Mesothelial cell of epicardium (in vitro differentiated cells): ENCODE measurements at places on chromosomes 7 and 10. TPM values are rescaled to one million over a fixed set of nuclear protein-coding genes. Genes with fewer than 3 reads are reported as not detected.

DNA sequence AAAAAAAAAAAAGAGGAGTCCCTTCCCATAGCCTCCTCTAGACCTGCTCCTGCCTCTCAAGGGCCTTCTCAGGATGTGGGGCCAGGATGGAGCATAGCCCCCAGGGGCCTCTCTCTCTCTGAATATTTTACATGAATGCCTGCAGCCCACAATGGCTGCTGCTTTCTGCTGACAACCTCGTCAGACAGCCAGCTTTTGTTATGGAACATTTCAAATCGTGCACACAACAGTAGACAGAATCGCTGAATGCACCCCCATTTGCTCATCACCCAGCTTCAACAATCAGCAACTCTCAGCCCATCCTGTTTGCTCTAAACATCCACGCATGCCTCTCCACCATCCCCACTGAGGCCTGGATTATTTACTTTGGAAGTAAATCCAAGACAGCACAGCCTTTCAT lies 5.4 kb downstream of the PLAC9 start:
- H3K27me3 ChIP-seq: peaks cover 6% of the 10 kb centered on the region
- H3K4me1 ChIP-seq: peaks cover 29% of the 10 kb centered on the region
- H3K4me3 ChIP-seq: no peak overlapping the region

GRCh38 chr7:99105756-99106155 lies 38.2 kb downstream of the SMURF1 start:
- no peak for DNase-seq
- no peaks in the 10 kb centered on the region for H3K27me3 ChIP-seq
- no peak overlapping the region for H3K4me3 ChIP-seq
- H3K4me1 ChIP-seq: peaks cover 25% of the 10 kb centered on the region
- H3K36me3 ChIP-seq: peaks cover 2% of the 10 kb centered on the region

- no peaks in the 10 kb centered on the region for H3K27me3 ChIP-seq
- peak overlapping the region; percentile 99 for H3K27ac ChIP-seq
- H3K36me3 ChIP-seq: no peaks in the 10 kb centered on the region
- DNase-seq: no peak
Measured at GRCh38 chr10:99430116-99430450, 341 bp downstream of the GOT1 start.

DNA sequence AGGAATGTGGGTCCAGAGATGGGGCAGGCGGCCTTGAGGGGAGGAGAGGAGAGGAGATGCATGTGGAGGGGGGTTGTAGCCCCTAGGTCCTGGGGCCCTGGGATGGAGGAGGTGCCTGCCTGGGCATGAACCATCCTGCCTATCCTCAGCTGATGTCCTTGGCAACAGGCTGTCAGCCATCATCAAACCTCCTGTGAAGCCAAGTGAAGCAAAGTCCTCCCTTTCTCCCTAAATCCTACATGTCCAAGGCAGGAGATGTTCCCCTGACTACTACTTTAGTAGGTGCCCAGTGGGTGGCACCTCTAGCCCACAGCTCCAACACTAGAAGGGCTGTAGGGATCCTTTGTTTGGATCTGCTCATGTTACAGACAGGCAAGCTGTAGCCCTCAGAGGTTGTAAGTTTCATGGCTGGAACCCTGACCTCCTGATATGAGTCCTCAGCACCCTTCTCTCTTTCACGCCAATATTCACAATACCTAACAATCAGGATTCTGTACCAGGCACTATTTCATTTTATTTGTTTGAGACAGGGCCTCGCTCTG lies 66.6 kb upstream of the SYPL1 start:
- H3K4me1 ChIP-seq: peaks cover 6% of the 10 kb centered on the region
- H3K27me3 ChIP-seq: peaks cover 12% of the 10 kb centered on the region
- no peak for DNase-seq
- H3K27ac ChIP-seq: no peak overlapping the region

DNA sequence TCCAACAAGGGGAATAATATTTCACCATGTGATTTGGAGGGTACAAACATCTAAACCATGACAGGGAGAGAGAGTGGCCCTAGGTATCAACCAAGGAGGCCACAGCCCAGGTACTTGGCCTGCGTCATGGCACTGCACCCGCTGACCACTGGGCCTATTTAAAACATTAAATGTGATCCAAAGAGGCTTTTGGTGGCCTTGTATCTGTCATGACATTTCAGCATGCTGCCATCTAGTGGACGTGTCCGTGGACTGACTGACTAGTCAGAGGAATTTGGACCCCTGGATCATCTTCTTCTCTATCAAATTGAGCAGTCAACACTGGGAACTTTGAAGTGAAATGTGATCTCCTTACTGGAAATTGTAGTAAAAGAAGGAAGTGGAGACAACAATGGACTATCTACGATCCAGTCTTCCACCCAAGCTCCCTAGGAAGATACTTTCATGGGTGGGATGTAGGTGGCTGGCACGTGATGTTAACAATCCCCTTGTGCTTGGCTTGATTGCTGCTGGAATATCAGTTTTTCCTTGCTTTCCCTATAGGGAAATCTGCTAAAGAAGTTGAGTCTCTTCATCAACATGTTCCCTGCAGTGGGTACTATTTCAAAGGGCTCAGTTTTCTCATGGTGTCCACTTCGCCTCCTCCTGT lies 24.6 kb upstream of the ITGA8 start:
- H3K27me3 ChIP-seq: peaks cover 16% of the 10 kb centered on the region
- H3K4me3 ChIP-seq: no peak overlapping the region
- no peak overlapping the region for H3K27ac ChIP-seq
- no peak for DNase-seq

DNA sequence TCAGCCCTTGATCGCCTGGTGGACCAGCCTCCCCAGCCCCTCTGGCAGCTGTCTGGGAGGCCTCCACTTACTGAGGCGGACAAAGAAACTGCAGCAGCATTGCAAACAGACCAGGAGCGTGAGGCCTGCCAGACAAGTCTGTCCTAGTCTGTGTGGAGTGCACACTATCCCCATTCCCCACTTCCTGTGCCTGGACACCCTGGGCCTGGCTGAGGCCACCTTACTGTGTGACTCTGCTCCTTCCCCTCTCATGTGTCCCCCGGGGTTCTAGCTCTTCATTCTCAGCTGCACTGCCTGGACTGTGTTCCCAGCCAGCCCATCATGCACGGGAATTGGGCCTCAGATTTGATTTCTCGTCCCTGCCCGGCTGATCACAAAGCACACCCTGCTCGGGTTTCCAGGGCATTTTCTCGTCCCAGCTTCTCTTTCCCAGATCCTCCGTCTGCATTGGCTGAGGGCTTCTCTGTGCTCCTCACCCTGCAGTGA lies 16.7 kb upstream of the C10orf90 start:
- H3K4me1 ChIP-seq: peaks cover 2% of the 10 kb centered on the region
- no peak overlapping the region for H3K27ac ChIP-seq
- no peaks in the 10 kb centered on the region for H3K36me3 ChIP-seq
- H3K4me3 ChIP-seq: no peak overlapping the region

GRCh38 chr7:64562256-64562625 lies 630 bp downstream of the ZNF680 start:
- H3K36me3 ChIP-seq: peaks cover 20% of the 10 kb centered on the region
- no peaks in the 10 kb centered on the region for H3K27me3 ChIP-seq
- peak overlapping the region; percentile 100 for H3K4me3 ChIP-seq
- DNase-seq: no peak
- peaks cover 26% of the 10 kb centered on the region for H3K4me1 ChIP-seq

Gene PAX4
- not detected in 3 replicates for total RNA-seq

Gene LRGUK
- total RNA-seq: 0.96 to 1.0 TPM (median 1.00 TPM) in 3 replicates

Gene GJD4
- total RNA-seq: not detected in 3 replicates

- peaks cover 9% of the 10 kb centered on the region for H3K4me1 ChIP-seq
- H3K4me3 ChIP-seq: no peak overlapping the region
- H3K36me3 ChIP-seq: no peaks in the 10 kb centered on the region
- H3K27me3 ChIP-seq: peaks cover 40% of the 10 kb centered on the region
Measured at GRCh38 chr10:132851451-132851850, 65.5 kb upstream of the NKX6-2 start.

Gene C10orf67
- 0.11 to 0.22 TPM in 2 of 3 replicates, not detected in the other for total RNA-seq

Gene GLCCI1
- 30.2 to 30.7 TPM (median 30.4 TPM) in 3 replicates for total RNA-seq

DNA sequence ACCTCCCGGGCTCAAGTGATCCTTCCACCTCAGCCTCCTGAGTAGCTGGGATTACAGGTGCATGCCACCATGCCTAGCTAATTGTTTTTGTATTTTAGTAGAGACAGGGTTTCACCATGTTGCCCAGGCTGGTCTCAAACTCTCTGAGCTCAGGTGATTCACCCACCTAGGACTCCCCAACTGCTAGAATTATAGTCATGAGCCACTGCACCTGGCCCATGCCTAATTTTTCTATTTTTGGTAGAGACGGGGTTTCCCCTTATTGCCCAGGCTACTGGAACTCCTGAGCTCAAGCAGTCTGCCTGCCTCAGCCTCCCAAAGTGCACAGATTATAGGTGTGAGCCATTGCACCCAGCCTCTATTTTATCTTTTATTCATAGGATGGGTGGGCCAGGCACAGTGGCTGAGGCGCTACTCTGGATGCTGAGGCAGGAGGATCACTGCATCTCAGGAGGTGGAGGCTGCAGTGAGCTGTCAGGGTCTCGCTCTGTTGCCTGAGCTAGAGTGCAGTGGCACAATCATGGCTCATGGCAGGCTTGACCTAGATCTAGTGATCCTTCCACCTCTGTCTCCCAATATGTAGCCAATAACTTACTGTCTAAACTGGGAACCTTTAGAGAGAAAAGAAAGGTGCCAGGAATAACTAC lies 31.3 kb upstream of the STOX1 start:
- no peaks in the 10 kb centered on the region for H3K4me1 ChIP-seq
- no peaks in the 10 kb centered on the region for H3K27me3 ChIP-seq
- no peak for DNase-seq
- H3K36me3 ChIP-seq: peaks cover 11% of the 10 kb centered on the region
- no peak overlapping the region for H3K4me3 ChIP-seq
- H3K27ac ChIP-seq: no peak overlapping the region

Gene UCN3
- not detected in 3 replicates for total RNA-seq

DNA sequence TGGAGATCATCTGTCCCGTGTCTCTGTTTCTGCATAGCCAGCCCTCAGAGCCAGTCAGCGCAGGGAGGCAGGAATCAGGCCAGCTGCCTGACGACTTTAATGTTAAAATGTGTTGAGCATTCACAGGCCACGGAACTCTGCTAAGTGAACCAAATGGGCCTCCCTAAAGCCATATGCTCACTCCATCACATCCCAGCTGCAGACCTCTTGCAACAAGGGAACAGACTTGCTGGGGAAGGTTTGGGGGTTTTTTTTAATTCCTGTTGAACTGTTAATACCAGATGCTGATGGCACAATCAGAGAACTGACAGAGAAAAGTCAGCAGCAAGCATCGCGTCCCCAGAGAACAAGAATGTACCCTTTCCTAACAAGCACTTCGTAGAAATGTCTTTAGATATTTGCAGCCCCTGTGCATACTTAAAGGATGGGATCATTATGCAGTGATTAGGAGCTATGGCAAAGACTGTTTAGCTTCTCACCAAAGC lies 900.4 kb upstream of the AUTS2 start:
- peaks cover 4% of the 10 kb centered on the region for H3K4me1 ChIP-seq
- no peak for DNase-seq
- no peak overlapping the region for H3K4me3 ChIP-seq
- peaks cover 1% of the 10 kb centered on the region for H3K27me3 ChIP-seq
- no peaks in the 10 kb centered on the region for H3K36me3 ChIP-seq

Gene TRIL
- 11.9 to 14.2 TPM (median 13.4 TPM) in 3 replicates for total RNA-seq

GRCh38 chr10:2972216-2972615 lies 95.1 kb upstream of the PFKP start:
- H3K4me3 ChIP-seq: no peak overlapping the region
- no peaks in the 10 kb centered on the region for H3K36me3 ChIP-seq
- no peak overlapping the region for H3K27ac ChIP-seq
- peaks cover 2% of the 10 kb centered on the region for H3K4me1 ChIP-seq

- no peak overlapping the region for H3K4me3 ChIP-seq
- no peaks in the 10 kb centered on the region for H3K36me3 ChIP-seq
- H3K27me3 ChIP-seq: no peaks in the 10 kb centered on the region
- no peak for DNase-seq
- H3K27ac ChIP-seq: no peak overlapping the region
Measured at GRCh38 chr7:96244992-96245292, 77.0 kb downstream of the SLC25A13 start.

- DNase-seq: peak; percentile 40
- peaks cover 31% of the 10 kb centered on the region for H3K4me1 ChIP-seq
- H3K27me3 ChIP-seq: no peaks in the 10 kb centered on the region
- no peak overlapping the region for H3K4me3 ChIP-seq
- peak overlapping the region; percentile 73 for H3K27ac ChIP-seq
Measured at GRCh38 chr10:89644691-89644966, 413 bp downstream of the PANK1 start.

GRCh38 chr10:120738658-120739057 lies 112.5 kb upstream of the WDR11 start:
- no peak overlapping the region for H3K27ac ChIP-seq
- H3K4me3 ChIP-seq: no peak overlapping the region
- H3K36me3 ChIP-seq: no peaks in the 10 kb centered on the region
- DNase-seq: no peak
- peaks cover 69% of the 10 kb centered on the region for H3K27me3 ChIP-seq

Gene PON1
- not detected in 3 replicates for total RNA-seq

GRCh38 chr7:50393547-50394252 lies 56.5 kb downstream of the FIGNL1 start:
- H3K27ac ChIP-seq: no peak overlapping the region
- no peak overlapping the region for H3K4me3 ChIP-seq
- peaks cover 40% of the 10 kb centered on the region for H3K27me3 ChIP-seq
- no peak for DNase-seq

DNA sequence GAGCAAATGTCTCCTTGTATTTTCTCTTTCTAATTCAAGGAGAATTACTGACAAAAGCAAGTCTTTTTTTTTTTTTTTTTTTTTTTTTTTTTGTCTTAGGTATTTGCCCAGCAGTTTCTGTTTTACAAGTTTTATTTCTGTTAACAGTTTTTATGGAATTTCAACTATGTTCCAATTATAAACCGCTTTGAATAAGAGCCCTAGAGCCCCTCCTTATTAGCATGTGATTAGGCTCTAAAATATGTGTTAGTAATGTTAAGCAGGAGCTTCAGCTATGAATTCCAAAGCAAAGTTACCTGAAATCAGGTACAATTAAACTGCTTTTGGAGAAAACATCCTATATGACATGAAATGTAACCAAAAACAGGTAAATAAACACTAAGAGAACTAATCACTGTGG lies 997.0 kb upstream of the POT1 start:
- peaks cover 3% of the 10 kb centered on the region for H3K27me3 ChIP-seq
- no peak overlapping the region for H3K4me3 ChIP-seq
- no peak for DNase-seq
- H3K4me1 ChIP-seq: peaks cover 18% of the 10 kb centered on the region
- no peak overlapping the region for H3K27ac ChIP-seq
- H3K36me3 ChIP-seq: no peaks in the 10 kb centered on the region

DNA sequence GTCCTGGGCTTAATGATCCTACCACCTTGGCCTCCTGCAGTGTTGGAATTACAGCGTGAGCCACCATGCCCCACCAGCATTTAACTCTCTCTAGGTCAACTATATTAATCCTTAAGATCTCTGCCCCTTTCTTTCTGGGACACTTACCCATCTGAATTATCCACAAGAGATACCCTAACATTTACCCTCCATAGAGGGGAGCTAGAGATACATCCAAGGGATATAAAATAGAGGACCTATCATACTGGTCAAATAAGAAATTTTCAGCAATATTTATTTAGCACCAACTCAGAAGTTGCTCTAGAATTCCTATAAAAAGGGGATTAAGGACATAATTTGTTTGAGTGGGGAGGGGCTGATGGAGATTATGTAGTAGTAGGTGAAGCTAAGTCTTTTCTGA lies 96.5 kb downstream of the OTUD1 start:
- no peaks in the 10 kb centered on the region for H3K36me3 ChIP-seq
- no peak overlapping the region for H3K4me3 ChIP-seq
- no peak for DNase-seq

Gene RARRES2
- 24.9 to 26.4 TPM (median 26.2 TPM) in 3 replicates for total RNA-seq

Gene IL6
- total RNA-seq: 1.1 to 1.7 TPM (median 1.4 TPM) in 3 replicates

Gene NUTM2D
- total RNA-seq: 10.1 to 11.2 TPM (median 11.0 TPM) in 3 replicates

GRCh38 chr7:122764902-122765301 lies 62.2 kb upstream of the RNF148 start:
- no peaks in the 10 kb centered on the region for H3K27me3 ChIP-seq
- H3K4me3 ChIP-seq: no peak overlapping the region
- no peaks in the 10 kb centered on the region for H3K36me3 ChIP-seq
- H3K27ac ChIP-seq: no peak overlapping the region
- DNase-seq: no peak
